ENCODE measurements at places on chromosomes 7 and 10.

GRCh38 chr7:123522066-123522465, 12.3 kb downstream of the IQUB start:
- no peak for DNase-seq

DNA sequence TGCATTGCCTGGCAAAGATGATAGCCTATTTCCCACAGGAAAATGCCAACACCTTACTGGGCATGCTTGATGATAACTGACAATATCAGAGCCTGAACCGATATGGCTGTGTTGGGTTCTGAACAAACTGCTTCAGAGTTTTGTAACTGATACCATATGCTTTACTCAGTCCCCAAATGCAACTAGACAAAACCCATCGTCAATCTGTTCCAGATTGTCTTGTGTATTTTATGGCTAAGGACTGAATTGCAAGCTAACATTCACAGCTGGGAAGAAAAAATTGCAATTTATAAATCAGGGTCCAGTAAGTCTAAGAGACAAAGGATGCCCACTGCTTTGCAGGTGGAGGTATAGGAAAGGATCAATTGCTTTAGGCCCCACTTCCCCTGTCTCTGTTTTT, 116.8 kb upstream of the WNT16 start:
- DNase-seq: no peak

GRCh38 chr7:100061518-100062193, 12.1 kb downstream of the ZSCAN21 start:
- no peak for DNase-seq

DNA sequence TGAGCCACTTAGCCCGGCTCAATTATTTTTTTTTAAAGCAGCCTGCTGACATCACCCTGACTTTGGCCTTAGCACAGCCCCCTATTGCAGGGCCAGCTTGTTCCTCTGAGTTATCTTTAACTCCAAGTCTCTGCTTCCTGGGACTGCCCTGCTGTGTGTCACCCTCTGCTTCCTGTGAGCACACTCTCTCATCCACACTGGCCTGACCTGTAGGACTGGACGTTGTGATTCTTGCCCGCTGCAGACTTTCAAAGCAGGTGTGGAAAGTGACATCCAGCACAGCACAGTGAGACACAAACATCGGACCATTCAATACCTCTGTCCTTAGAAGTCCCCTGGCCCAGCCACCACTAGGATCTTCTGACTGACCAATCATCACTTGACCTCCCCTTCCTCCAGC, 26.4 kb upstream of the HSPA12A start:
- DNase-seq: no peak

DNA sequence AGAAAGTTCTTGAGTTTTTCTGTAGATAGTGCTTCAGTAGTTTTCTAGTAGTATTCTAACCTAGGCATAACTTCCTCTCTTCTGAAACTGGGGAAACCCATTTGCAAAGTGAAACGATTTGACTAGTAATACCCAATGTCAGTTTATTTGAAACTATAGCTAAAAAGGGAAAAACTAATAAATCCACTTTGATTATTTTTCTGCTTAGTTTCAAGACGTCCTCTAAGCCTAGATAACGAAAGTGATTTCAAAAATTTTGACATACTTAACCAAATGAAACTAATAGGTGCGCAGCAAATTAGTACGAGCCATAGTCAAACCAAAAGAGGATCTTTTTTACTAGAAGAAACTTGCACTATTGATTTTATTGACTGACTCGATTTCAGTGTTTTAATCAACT, 9.8 kb upstream of the SP8 start:
- DNase-seq: no peak

GRCh38 chr7:43535031-43535451, 47.9 kb upstream of the STK17A start:
- DNase-seq: no peak

- no peak for DNase-seq
These were observed 45.3 kb downstream of the ZNRF2 start for GRCh38 chr7:30329716-30330115.

DNA sequence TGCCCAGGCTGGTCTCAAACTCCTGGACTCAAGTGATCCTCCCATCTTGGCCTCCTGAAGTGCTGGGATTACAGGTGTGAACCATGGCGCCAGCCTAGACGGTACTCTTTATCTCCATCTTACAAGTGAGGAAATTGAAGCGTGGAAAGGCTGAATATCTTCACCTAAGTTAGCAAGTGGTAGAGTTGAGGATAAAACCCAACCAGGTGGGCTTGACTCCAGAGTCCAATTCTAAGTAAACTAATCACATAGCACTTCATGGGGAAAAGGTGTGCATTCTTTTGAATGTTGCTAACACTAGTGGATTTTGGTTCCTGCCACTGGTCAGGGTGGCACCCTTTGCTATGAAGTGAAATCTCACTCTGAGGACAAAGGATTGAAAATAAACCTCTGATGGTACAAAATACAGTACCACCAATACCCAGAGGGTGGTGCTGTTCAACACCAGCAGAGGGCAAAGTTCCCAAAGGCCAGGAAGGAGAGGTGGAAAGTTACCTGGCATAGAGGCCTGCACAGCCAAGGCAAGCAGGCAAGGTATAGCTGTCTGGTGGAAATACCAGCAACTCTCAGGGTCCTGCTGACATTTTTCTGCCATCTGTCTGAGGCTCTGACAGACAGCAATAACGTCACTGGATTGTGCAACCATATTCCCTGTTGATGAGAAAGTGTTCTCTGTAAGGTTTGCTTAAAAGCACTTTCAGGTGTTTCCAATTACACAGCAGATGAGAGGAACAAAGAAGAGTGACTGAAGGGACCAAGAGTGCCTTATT, 17.6 kb downstream of the ZDHHC16 start:
- peak; percentile 40 for DNase-seq

DNA sequence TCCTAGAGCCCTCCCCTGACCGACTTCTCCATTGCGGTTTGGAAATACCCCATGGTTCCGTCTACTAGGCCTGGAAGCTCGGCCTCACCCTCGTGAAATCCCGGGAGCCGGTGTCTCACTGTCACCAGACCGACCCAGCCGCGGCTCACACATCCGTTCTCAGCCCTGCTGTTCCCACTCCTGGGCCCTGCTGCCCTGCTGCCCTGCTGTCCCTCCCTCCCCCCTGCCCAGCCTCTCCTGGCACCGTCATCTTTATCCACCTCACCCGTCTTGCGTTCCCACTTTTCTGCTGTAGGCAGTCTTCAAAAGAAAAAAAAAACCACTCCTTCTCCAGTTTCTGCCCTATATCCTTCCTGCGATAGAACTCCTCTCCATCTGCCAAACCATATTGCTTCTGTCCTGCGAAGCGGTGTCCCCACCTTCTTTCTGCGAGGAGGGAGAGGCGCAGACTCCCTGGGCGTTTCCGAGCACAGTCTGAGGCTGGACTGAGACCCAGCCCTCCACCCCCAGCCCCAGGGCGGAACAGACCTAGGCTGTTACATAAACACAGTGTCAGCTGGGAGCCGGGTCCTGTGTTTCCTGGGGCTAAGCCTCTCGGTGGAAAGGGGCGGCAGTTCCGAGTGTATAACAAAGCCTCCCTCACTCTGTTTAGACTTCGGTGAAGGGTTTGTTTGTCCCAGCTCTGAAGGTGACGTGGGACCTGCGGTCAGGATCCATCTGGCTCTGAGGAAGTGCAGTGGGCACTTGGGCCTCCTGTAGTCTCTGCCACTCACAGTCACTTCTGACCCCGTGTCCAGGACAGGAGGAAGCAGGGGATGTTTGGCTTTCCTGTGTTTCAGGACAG, 2.8 kb downstream of the AGAP3 start:
- DNase-seq: no peak

DNA sequence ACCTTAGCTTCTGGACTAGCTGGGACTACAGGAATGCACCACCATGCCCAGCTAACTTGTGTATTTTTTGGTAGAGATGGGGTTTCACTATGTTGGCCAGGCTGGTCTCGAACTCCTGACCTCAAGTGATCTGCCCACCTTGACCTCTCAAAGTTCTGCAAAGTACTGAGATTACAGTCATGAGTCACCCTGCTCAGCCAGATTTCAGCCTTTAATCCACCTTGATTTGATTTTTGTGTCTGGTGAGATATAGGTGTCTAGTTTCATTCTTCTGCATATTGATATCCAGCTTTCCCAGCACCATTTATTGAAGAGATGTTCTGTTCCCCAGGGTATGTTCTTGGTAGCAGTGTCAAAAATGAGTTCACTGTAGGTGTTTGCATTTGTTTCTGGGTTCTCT, 20.1 kb upstream of the CYP3A7 start:
- DNase-seq: no peak

DNA sequence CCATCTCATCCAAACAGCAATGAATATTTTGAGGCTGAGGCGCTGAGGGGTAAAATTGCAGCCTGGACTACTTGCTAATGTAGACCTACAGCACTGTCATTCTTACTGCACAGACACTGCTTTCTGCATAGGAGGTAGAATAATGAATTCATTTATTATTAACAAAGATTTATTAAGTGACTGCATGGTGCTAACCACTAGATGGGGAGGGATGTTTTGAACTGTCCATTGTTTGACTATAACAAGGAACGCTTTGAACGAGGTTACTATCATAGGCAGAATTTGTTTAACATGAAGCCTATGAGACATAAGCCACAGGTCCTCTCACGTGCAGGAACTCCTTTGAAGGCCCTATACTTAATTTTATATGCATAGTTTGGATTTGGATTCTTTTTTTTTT, 143.8 kb downstream of the CFTR start:
- DNase-seq: no peak
